Subcutaneous adipose tissue (tissue), 4 donors: ENCODE measurements at places on chromosomes 6 and 20. TPM values are rescaled to one million over a fixed set of nuclear protein-coding genes. Genes with fewer than 3 reads are reported as not detected.

Gene ZNF334
- total RNA-seq: 0.65 TPM

Gene KHDC1L
- total RNA-seq: not detected

Gene PAK5
- total RNA-seq: not detected

Gene SLC17A3
- total RNA-seq: not detected

Gene DACT2
- not detected for total RNA-seq

Gene TPBG
- 13.4 TPM for total RNA-seq

Gene SRSF12
- not detected for total RNA-seq

Gene ANGPT4
- 2.3 TPM for total RNA-seq

Gene PCK1
- total RNA-seq: 267 TPM
